ENCODE measurements at places on chromosomes 12 and 14.

DNA sequence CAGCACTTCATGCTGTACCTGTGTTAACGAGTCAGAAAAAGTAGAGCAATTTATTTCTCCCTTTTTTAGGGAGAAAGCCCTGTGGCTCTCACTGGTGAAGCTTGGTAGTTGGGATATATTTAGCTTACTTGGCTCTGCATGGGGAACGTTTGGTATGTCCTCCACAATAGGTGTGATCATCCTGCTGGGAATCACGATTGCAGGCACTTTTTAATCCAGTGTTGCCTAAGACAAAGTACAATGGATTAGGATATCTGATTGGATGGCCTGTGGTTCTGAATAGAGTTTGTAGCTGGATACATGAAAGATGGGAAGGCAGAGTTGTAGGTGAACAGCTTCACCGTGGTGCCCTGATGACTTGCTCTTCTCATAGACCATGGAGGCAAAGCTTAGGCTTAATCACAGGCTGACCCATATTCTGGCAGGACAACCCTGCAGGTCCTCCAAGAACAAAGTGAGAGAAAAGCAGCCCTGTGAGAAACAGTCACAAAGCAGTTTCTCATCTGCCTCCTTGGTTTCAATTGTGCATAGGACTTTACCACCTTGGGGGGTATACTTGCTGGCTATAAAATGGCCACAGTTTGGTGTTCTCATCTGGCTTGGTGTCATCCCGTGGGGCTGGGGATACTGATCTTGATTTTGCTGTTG, 7.5 kb downstream of the RESF1 start:
- DNase-seq: no peak

DNA sequence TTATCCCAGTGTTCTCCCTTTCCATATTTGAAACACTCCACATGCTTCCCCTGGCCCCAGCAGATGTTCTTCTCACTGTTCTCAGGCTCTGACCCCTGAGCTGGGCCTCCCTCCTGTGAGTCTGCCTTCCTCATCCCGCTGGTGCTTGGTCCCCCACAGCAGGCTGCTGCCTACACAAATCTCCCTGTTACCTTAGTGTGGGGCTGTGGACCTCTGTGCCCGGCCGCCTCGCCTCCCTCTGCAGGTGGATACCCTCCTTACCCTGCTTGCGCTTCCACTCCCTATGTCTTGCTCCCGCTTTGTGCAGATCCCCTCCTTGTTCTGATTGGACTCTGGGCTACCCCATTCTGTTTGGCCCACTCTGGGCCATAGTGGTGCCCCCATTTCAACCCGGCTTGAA, 6.9 kb downstream of the DERA start:
- DNase-seq: no peak

DNA sequence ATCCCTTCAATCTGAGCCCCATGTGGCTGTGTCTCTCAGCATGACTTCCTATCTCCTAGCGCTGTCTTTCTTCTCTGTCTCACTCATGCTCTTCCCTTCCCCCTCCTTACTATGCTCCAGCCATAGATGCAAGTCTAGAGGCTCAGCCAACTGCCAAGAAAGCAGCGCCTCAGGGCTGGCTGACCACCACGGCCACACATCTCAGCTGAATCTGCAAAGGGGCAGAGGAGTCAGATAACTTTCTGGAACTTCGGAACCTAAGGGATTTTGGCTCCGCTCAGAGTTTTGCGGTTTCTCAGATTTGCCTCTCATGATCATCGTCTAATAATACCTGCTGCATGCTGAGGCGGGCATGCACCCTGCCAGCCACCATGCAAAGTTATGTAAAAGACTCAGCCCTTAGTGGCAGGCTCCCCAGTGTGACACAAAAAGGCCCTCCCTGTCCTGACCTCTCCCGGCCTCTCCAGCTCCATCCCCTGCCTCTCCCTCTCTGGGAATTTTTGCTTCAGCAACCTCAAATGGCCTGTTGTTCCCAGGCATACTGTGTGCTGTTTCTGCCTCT, 5.0 kb upstream of the FGF6 start:
- no peak for DNase-seq

DNA sequence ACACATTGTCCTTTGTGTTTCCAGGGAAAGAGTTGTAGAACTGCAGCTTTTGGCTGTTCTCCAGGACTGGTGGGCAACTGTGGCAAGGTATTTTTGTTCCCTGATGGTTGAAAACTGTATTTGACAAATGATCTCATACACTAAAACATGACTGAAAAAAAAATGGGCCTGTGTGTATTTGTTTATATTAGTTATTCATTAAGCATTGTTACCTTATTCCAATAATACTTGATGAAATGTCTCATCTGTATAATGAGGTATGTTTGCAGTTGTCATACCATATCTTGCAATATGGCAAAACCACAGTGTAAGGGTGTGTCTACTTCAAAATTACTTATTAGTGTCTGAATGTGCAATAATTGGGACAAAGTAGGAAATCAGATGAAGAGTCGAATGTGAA, 479.4 kb upstream of the NOVA1 start:
- no peak for DNase-seq

GRCh38 chr12:34163443-34163842, 141.1 kb downstream of the ALG10 start:
- no peak for DNase-seq

- no peak for DNase-seq
Measured at GRCh38 chr12:27644158-27644845, 51.9 kb upstream of the REP15 start.

GRCh38 chr12:4118017-4118510, 155.5 kb upstream of the CCND2 start:
- DNase-seq: no peak

GRCh38 chr14:97724265-97724731, 927.1 kb downstream of the VRK1 start:
- no peak for DNase-seq

DNA sequence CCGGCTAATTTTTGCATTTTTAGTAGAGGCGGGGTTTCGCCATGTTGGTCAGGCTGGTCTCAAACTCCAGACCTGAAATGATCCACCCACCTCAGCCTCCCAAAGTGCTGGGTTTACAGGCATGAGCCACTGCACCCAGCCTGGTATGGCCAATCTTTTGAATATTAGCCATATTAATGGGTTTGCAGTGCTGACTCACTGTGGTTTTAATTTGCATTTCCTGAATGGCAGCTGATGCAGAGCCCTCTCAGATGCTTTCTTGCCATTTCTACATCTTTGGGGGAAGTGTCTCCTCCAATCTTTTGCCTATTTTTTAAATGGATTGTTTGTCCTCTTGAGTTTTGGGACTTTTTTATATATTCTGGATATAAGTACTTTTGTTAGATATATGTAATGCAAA, 55.5 kb upstream of the NPAS3 start:
- DNase-seq: no peak

DNA sequence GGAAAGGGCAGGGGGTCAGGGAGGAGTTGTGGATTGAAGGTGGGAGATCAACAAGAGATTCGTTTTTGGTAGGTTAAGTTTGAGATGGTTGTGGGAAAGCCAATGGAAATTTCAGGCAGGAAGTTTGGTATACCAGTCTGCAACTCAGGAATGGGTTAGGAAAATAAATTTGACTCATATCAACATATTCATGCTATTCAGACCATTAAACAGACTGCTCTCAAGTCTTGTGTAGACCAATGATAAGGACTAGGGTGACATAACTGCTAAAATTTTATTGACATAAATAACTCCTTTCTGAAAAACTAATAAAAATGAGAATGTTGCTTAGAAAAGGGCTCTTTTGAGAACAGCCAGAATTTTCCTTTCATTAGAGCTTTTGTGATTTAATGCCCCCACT, 60.0 kb downstream of the PLEKHA5 start:
- DNase-seq: no peak

GRCh38 chr14:83147006-83147405, 1613.4 kb upstream of the SEL1L start:
- DNase-seq: no peak

DNA sequence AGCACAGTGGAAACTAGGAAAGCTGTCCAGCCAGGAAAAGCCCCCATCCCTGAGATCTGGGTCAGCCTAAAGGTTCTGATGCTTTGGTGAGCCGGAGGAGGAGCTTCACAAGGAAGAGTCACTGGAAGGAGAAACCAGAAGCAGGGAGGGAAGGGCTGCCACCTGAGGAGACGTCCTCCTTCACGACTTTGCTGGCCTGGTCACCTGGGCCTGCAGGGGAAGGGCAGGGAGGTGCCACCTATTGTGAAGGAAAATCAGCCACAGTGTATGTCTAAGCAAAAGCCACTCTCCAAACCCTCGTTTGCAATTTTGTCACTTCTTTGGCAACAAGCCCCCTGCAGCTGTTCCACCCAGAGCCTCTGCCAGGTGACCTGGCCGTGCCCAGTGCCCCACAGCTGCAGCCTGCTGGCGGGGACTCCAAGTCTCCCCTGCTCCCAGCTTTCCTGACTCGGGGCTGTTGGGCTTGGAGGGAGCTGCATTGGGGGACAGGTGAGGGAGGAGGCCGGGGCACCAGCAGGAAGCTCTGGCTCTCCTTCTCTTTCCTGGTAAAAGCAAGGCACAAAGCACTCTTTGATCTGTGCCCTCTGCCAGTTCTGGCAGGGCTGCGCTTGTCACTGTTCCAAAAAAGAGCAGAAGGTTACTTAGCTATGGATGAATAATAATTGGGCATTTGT, 120.9 kb upstream of the BCL2L14 start:
- no peak for DNase-seq

DNA sequence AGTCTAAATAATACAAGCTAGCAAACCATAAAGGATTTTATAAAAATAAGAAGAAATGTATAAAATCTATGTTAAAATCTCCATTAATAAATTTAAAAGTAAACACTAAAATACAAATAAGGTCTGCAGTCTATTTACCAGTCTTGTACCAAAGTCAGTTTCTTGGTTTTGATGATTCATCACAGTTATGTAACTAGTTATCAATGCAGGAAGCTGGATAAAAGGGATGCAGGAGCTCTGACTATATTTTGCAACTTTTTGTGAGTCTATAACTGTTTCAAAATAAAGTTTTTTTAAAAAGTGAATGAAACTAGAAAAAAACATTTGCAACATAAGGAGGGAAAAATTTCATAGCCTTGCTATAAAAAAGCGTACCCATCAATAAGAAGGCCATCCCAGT, 151.5 kb downstream of the DERA start:
- DNase-seq: no peak

- no peak for DNase-seq
Measured at GRCh38 chr14:73261520-73262426, 24.5 kb downstream of the PAPLN start.

- DNase-seq: no peak
Measured at GRCh38 chr14:99727096-99727870, 43.2 kb downstream of the CYP46A1 start.

GRCh38 chr14:89296281-89296745, 120.7 kb downstream of the FOXN3 start:
- DNase-seq: no peak

- DNase-seq: no peak
Measured at GRCh38 chr14:96255501-96256366, at the start of gene BDKRB1. Gene BDKRB1 (plus strand): TSS chr14:96256210. CDS start chr14:96263683, 7,473 bp downstream.

DNA sequence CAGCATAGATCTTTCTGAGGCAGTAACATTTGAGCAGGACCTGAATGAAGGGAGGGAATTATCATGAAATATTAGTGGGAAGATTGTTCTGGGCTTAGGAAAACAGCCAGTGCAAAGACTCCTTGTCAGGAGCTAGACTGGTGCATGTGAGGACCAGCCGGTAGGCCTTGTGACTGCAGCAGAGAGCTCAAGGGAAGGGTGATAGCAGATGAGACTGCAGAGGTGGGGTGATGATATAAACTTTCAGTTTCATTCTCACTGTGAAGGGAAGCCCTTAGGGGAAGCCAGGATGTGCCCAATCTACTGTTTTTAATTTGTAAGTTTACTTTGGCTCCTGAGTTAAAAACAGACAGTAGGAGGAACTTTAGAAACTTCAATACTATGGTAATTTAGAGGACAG, 12.4 kb downstream of the IL22 start:
- no peak for DNase-seq
